ENCODE measurements at places on chromosomes 1 and 21.

- no peak overlapping the region for H3K27ac ChIP-seq
- H3K36me3 ChIP-seq = no peaks in the 10 kb centered on the region
- H3K4me1 ChIP-seq = no peaks in the 10 kb centered on the region
- no peaks in the 10 kb centered on the region for H3K27me3 ChIP-seq
- no peak overlapping the region for H3K4me3 ChIP-seq
- DNase-seq = no peak
These were observed 32.5 kb upstream of the SLC44A5 start for GRCh38 chr1:75643460-75643859.

GRCh38 chr1:199064971-199065370 lies 426.1 kb downstream of the PTPRC start:
- no peak for DNase-seq
- no peaks in the 10 kb centered on the region for H3K36me3 ChIP-seq
- peaks cover 30% of the 10 kb centered on the region for H3K4me1 ChIP-seq

DNA sequence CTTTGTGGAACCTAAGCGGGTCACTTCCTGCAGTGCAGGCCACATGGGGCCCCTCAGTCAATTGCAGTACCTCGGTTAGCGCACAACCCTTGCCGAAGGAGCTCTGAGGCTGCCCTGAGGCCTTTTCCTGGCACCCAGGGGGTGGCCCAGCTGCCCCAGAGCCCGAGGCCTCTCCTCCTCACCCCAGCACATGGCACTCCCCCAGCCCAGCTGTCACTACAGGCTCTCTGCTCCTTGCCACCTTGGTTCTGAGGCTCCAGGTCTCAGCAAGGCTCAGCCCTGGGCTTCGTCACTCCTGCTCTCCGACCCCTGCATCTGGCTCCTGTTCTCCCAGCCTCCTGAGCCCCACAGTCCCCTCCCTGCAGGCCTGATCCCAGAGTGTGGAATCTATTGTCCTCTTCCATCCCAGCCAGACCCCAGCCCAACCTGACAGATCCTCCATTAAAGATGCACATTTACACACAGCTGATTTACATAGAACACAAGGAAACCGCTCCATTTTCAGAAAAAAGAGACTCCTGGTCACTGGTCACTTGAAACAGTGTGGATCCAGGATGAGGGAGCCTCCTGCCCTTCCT lies 192.8 kb upstream of the POU3F1 start:
- no peak for DNase-seq
- H3K27me3 ChIP-seq = no peaks in the 10 kb centered on the region
- no peak overlapping the region for H3K27ac ChIP-seq
- no peaks in the 10 kb centered on the region for H3K36me3 ChIP-seq

DNA sequence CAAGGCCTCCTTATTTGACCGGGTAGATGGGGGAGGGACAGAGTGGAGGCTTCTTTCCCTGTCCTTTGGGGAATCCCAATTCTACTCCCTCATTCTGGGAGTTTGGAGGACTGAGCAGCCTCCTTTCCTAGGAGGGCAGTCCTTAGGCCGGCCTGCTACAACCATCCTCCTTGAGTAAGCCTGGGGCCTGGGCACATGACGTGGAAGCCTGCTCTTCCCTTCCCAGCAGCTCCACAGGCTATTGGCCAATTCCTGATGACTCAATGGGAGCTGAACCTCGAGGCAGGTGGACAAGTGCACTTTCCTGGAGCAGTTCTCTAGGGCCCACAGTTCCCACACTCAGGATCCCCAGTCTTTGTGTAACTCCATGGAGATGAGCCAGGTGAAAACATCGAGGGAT lies 3.1 kb downstream of the KCNA10 start:
- no peak overlapping the region for H3K4me3 ChIP-seq
- H3K4me1 ChIP-seq = no peaks in the 10 kb centered on the region
- H3K27ac ChIP-seq = no peak overlapping the region
- H3K36me3 ChIP-seq = no peaks in the 10 kb centered on the region
- no peaks in the 10 kb centered on the region for H3K27me3 ChIP-seq
- DNase-seq = no peak

DNA sequence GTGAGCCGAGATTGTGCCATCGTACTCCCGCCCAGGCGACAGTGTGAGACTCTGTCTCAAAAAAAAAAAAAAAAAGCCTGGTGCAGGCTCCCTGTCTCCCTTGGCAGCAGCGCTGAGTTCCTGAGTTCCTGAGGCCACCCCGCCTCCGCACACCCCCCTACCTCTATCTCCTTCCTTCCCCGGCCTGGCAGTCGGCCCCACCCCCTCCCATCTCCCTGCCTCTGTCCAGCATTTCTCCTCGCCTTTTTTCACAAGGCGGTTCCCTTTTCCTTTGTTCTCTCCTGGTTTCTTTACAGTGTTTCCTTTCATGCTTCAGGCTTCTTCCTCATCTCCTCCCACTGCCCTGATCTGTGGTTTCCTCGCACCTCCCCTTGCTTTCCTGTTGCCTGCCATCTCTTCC lies 2.7 kb downstream of the RORC start:
- H3K36me3 ChIP-seq = no peaks in the 10 kb centered on the region
- peaks cover 30% of the 10 kb centered on the region for H3K4me1 ChIP-seq
- no peak overlapping the region for H3K4me3 ChIP-seq

DNA sequence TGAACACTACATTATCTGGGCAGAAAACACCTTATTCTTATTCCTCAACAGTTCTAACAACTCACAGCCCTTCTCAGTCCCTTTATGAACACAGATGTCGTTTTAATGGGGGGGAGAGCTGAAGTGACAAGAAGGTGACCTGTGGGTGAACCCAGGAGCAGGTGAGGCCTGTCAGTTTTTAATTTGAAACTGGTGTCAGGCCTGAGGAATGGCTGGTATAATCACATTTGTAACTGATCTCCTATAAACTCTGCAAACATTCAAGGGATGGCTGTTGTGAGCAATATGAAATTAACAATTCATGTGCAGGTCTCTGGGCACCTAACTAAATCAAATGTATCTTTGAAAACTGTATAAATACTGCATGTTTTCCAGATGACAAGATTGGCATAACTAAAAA lies 362.1 kb upstream of the NR5A2 start:
- no peaks in the 10 kb centered on the region for H3K27me3 ChIP-seq
- H3K4me1 ChIP-seq = no peaks in the 10 kb centered on the region
- no peak for DNase-seq
- H3K36me3 ChIP-seq = no peaks in the 10 kb centered on the region
- no peak overlapping the region for H3K4me3 ChIP-seq

DNA sequence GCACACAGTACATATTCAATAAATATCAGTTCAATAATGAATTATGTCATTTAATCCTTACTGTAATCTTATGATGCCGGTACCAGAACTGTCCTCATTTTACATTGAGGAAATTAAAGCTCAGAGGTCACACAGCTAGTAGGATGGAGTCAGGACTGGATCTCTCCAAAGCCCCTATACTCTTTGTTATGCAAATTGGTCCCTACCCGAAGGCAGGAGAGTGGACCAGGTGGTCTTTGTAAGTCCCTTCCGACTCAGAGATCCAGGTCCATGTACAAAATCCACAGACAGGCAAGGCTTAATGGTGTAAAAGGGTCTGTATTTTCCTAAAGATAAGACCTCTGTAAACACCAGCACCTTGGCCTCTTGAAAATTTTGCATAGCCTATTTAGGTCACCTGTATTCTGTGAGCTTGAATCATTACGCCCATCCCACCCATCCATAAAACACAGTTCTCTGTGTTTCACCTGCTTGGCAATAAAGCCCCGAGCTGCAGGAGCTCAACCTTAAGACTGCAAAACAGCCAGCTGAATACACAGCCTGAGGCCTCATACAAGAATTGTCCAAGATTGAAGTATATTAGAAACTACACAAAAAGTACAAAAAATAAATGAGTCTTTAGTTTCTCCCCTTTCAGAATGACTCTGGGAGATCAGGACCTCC lies 41.7 kb downstream of the PLXNA2 start:
- DNase-seq = no peak
- H3K4me3 ChIP-seq = no peak overlapping the region
- H3K27me3 ChIP-seq = no peaks in the 10 kb centered on the region
- no peaks in the 10 kb centered on the region for H3K36me3 ChIP-seq

GRCh38 chr1:171636141-171636540 lies 14.1 kb downstream of the MYOCOS start:
- no peaks in the 10 kb centered on the region for H3K27me3 ChIP-seq
- H3K4me3 ChIP-seq = no peak overlapping the region
- no peak overlapping the region for H3K27ac ChIP-seq

GRCh38 chr21:33540711-33541104 lies 1.2 kb downstream of the GART start:
- no peaks in the 10 kb centered on the region for H3K27me3 ChIP-seq
- H3K36me3 ChIP-seq = peaks cover 28% of the 10 kb centered on the region
- peak; percentile 26 for DNase-seq
- H3K27ac ChIP-seq = peak overlapping the region; percentile 96

DNA sequence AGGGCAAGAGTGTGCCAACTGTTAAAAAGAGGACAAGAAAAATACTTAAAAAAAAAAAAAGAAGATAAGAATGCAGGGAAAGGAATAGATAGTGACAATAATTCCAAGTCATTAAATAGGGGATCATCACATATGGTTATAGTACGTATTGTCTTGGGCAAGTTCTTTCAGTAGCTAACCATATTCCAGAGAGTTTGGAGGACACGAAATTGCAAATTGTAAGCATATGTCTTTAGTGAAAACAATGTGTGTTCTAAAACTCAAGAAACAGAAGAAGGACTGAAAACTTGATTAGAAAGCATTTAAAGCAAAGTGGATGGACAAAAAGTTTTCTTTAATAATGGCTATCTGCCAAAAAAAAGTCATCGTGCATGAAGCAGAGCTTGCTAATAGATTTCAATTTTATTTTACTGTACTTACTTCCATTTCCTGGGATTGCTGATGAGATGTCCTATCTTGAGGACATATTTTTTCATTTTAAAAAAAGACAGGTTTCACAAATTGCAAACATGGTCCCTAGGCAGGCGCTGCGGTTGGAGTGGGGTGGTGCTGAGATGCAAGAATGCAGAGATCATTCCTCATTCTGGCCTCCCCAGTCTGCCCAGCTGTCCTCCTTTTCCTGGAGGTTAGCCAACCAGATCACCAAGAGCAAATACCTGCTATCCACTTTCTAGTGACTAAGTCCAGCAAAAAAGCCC lies 11.9 kb downstream of the TSPAN2 start:
- H3K4me1 ChIP-seq = no peaks in the 10 kb centered on the region
- DNase-seq = no peak
- no peaks in the 10 kb centered on the region for H3K36me3 ChIP-seq
- no peaks in the 10 kb centered on the region for H3K27me3 ChIP-seq

Data from MM.1S (cell line).